Anterior cingulate cortex (tissue), 58 donors: ENCODE measurements at places on chromosomes 6 and 20.

DNA sequence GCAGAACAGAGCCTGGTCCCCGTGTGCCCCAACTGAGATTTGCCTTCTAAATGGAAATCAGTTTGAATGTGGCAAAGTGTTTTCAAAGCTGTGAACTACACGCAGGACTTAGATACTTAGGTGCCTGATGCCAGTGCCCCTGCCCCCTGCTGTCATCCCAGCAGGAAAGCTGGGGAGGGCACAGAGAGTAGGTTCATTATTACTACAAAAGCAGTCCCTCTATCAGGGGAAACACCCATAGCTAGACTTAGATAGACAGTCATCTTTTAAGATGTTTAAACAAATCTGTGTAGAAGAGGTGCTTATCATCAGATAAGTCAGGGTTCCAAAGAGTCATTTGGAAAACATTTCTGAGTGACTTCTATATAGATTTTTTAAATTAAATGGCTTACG is 155.0 kb upstream of the SNX9 start:
- DNase-seq: no peak

DNA sequence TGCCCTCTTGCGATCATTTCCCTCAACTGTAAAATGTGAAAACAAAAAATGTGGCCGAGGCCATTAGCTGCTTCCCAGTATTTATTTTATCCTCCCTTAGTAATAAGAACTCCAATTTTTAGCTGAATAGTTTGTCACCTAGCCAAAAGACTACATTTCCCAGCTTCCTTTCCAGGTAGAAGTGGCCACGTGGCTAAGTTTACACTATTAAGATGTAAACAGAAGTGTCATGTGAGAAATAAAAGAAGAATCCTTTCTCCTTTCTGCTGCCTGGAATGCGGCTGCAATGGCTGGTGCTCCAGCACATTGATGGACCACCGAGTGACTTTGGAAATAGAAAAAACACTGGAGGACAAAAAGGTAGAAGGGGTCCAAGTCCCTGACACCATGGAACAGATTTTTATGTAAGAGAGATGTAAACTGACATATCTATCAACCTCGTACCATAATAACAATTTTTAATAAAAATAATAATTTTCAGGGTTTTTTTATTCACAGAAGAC is 268.8 kb downstream of the PKHD1 start:
- no peak for DNase-seq

DNA sequence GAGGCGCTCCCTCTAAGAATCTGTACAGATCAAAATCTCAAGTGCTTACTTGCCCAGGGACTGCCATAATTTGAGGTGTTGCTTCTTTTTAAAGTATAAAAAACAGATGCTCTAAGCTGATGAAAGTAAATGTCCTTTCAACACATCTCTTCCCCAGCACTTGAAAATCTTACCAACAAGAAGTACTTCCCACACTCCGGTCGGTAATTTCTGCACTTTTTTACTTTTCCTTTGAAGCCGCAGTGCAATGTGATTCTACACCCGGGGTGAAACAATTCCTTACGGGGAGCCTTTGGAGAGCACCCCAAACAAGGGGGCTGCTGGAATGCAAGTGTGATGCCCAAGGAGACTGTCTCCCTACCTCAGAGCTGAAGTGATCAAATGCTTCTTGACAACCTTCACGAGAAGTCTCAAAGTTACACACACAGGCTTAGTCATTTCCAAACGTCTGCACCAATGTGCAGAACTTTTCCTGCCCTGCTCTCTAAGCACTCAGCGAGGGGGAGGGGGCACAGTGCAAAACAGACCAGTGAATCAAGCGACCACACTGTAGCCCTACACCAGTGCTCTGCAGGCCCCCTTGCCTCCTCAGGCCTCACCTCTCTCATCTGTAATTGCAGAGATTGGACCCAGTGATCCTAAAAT is 56.7 kb downstream of the ATXN1 start:
- no peak for DNase-seq

- DNase-seq: no peak
These were observed 217.5 kb upstream of the TCF21 start for GRCh38 chr6:133671376-133671775.

DNA sequence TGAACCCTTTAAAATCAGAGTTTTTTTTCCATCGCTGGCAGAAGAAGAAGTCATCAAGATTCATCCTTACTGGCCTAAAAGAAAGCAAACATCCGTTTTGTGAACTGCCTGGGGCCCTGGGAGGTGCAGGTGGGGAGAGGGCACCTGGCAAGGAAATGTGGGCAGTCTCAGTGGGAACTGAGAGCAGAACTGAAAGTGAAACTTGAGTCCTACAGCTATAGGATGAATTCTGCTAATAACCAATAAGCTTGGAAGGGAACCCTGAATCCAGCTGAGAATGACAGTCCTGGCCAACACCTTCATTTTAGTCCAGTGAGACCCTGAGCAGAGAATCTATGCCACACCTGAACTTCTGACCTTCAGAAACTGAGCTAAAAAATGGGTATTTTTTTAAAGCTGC is 130.1 kb upstream of the ASCC3 start:
- DNase-seq: no peak

DNA sequence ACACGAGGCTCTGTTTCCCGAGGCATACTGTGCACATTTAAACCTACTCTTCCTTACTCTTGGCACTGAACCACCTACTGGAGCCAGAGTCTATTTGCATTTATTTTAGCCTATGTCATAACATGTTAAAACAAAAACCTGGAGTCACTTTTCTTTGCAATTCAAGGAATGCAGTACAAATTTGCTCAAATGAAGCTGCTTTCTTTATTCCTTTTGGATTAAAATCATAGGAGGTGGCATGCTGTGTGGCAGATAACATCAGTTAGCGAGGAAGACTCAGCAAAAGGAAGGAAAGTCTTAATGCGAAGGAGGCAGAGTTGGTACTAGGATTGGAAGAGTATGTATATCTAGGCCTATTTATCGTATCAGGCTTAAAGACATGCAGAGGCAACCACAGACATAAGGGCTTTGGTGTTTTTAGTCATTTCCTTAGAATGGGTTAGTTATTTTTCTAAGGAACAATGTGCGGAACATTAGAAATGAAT is 92.9 kb downstream of the SAMD3 start:
- DNase-seq: no peak

DNA sequence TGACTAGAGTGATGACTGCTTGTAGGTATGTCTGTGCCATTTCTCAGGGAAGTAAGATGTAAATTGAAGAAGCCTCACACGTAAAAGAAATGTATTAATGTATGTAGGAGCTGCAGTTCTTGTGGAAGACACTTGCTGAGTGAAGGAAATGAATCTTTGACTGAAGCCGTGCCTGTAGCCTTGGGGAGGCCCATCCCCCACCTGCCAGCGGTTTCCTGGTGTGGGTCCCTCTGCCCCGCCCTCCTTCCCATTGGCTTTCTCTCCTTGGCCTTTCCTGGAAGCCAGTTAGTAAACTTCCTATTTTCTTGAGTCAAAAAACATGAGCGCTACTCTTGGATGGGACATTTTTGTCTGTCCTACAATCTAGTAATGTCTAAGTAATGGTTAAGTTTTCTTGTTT is 16.6 kb downstream of the IRF4 start:
- DNase-seq: no peak

GRCh38 chr6:151310852-151311767 is 71.3 kb downstream of the AKAP12 start:
- no peak for DNase-seq

DNA sequence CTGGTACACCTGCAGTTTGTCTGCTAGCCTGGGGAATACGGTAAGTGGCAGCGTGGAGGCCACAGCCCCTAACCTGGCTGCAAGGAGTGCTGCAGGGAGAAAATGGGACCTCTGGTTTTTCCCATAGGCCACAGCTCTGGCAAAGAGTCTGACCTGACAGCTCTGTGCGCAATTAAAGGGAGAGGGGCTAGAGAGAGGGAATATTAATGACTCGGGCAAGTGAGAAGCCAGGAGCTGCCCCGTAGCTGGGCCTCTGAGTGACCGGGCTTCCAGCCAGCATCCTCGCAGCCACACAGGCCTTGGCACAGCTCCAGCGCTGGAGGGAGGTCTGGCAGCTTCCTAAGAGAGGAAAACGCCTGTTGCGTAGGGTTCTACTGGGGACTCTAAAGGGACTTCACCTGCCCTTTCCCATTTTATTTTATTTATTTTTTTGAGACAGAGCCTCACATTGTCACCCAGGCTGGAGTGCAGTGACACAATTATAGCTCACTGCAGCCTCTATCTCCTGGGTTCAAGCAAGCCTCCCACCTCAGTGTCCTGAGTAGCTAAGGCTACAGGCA is 18.2 kb upstream of the OCSTAMP start:
- peak; percentile 95 for DNase-seq

DNA sequence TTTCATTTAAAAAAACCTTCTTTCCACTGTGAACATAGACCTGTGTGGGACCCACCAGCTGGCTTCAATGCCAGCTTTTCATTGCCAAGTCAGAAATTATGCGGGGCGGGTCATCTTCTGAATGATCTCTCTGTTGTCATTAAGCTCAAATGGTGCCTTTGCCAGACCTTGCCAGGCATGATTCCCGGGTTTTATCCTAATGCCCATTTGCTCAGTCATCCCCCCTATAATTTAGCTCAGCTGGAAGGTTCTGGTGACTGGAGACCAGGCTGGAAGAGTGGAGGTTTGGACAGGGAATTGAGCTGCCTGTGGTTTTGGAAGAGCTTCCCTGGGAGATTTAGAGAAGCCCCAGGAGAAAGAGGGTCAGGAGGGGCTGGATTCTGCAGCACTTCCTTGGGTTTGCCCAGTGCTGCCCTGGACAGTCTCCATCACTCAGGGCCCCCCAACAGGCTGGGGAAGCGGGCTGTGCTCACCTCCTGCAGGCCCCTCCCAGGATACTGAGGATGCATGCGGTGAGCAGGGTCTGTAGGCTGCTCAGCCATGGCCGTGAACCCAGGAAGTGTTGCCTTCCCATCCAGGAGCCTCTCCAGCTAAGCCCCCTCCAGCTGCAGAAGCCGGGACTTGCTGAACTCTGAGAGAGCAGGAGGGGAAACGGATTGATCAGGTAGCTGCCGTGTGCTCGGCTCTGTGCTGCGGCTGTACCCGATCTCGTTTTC is 273.0 kb downstream of the CDH4 start:
- no peak for DNase-seq

DNA sequence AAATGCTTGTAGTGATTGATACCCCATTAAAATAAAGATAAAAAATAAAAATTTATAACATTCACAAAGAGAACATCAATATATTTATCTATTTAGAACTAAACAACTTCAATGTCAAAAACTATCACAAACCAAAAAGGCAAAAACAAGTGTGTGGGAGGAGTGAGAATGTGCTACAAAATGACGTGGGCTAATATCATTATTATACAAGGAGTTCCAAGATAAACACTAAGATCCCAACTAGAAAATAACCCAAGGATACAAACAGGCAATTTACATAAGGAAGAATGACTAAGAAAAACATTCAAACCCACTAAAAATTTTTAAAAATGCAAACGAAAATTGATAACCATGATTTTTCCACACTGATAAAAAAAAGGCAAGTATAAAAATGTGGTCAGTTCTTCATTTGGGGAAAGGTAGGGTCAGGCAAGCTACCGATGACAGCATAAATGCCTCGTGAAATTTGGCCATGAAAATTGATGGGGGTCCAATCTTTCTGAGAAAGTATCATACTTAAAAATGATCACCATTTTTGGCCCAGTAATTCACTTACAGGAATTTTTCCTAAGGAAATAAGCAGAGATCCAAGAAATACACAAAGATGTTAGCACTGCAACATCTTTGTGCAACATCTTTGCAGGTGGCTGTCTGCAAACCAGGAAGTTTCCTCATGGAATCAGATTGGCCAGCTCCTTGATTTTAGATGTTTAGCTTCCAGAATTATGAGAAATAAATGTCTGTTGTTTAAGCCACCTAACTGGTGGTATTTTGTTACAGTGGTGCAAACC is 140.2 kb downstream of the TMEM200A start:
- no peak for DNase-seq

GRCh38 chr6:72809746-72810379 is 188.0 kb downstream of the KCNQ5 start:
- DNase-seq: no peak

- no peak for DNase-seq
These were observed 41.6 kb upstream of the ZNF217 start for GRCh38 chr20:53635221-53635620.

- no peak for DNase-seq
These were observed 91.0 kb downstream of the BCKDHB start for GRCh38 chr6:80197474-80197873.

DNA sequence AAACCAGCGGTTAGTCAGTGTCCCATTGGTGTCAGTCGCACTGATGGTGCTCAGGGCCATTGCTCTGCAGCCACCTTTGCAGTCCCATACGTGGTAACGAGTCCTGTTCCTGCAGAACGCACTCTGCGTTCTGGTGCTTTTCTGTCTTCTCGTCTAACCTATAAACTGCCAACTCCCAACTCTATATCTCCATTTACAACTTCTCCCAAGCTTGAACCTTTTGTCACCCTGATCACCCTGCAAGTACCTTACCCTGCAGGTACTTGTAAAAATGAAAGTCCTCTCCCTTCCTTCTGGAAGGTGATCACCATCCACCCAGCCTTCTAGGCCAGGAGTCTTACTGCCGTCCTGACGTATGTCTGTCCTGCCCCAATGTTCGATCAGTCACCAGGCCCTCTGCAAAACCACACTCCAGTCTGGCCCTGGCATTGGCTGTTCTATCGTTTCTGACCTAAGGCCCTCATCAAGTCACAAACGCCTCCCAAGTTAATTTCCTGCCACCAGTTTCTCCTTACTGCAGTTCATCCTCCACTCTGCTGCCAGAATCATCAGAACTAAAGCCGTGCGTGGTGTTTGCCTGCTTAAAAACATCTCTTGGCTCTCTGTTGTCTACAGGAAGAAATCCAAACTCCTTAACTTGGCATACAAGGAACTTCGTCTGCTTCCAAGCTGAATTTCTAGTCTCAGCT is 7.9 kb downstream of the RREB1 start:
- DNase-seq: peak; percentile 54

DNA sequence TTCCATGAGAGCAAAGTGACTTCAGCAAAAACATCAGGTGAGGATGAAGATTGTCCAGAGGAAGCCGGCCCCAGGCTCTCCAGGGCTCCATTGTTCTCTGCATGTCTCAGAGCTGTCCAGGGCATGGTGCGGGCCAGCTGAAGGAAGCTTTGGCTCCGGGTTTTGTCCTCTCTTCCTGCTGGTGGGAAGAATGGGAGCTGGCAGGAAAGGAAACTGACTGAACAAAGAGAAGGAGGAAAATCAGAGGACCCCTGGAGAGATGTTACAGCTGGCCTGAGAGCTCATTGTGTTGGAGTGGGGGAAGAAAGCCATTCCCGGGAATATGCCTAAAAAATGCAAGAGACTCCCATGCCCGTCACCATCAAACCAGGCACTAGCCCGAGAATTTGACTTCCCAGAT is 27.1 kb downstream of the PRND start:
- no peak for DNase-seq

GRCh38 chr20:60202046-60202445 is 243.8 kb downstream of the CDH26 start:
- no peak for DNase-seq

DNA sequence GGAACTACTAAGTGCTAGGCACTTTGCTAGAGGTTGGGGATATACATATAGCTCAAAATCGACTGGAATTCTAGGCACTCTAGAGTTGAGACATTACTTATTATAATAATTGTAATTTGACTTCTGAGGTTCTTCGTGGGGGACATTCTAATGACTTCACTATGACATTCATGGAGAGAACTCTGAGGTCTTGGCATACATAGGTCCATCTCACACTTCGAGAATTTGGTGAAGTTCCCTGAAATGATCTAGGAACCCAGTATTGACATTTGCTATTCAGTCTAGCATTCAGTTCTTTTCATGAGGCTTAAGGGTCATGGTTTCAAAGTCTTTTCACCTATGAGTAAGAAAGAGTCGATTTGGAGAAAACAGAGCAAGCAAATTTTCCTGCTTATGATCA is 446.6 kb upstream of the JAG1 start:
- DNase-seq: no peak
